ENCODE measurements at places on chromosomes 12 and 14.

GRCh38 chr12:18264581-18265075 is 3.3 kb downstream of the PIK3C2G start:
- DNase-seq, result no peak

DNA sequence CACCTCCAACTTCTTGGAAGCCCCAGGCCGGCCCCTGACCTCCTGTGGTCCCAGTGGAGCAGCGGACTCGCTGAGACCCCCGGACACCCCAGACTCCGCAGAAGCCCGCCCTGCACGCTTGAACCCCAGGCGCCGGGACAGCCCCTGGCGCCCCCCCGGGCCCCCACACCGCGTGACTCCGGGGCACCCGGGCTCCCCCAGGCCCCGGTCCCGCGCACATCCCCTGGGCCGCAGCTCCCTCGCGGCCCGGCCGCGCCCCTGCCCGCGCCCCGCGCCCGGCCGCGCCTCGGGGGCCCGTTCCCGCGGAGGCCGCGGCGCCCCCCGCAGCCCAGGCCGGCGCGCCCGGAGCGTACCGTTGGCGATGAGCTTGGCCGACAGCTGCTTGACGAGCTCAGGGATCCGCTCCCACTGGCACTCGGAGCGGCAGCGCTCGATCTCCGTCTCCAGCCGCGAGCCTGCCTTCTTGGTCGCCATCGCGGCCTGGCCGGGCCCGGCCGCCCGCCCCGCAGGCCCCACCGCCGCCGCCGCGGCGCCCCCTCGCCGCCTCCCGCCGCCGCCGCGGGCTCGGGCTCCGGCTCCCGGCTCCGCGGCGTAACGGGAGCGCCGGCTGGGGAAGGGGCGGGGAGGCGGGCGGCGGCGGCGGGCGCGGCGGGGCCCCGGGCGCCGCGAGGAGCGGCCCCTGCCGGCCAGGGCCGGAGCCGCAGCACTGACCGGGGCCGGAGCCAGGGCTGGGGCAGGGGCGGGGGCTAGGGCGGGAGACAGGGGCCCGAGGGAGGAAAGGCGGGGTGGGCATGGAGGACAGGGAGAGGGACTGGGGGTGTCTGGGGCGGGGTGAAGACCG is at the start of gene TTC7B:
Gene TTC7B (minus strand): TSS at position 609 of the 841 bp plus-strand sequence. CDS start 135 bp downstream, at position 474.
- DNase-seq, result peak; percentile 57

GRCh38 chr12:2198005-2198501 is 145.3 kb downstream of the CACNA1C start:
- DNase-seq, result no peak

DNA sequence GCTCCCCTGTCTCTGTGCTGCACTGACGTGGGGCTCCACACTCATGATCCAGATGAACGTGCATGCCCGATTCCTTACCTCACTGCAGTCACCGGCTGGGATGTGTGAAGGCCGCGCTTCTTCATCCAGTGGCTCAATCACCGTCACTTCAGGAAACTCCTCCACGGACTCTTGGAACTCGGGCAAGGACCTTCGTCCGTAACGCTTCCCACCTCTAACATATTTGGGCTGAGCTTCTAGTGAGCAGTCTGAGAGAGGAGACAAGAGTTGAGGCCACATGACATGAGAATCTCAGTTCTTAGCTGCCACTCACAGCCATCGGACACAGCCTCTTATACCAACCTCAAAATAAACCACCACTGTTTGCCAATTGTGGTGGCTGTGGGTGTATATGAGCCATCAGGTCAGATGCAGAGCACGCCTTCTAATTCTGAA is 38.3 kb downstream of the NIN start:
- DNase-seq, result no peak

- no peak for DNase-seq
These were observed 136.3 kb downstream of the ADCK1 start for GRCh38 chr14:77936138-77936639.

DNA sequence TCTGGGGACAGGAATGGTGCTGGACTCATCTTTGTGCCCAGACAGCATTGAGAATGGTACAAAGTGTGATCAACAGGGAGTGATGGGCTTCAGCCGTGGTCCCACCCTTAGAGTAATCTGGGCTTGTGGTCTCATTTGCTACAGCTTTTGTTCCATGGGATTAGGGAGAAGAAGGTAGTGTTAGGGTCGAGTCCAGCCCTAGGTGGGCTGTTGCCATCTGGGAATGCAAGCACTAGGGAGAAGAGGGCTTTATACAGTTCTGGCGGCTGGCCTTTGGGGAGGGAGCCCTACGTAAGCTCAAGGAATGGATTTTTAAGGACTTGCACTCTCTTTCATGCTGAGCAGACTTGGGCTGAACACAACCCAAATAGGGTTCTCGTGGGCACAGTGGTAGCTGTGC is 4.9 kb downstream of the PLEKHG3 start:
- DNase-seq, result no peak

GRCh38 chr14:91144425-91145145 is 30.7 kb downstream of the DGLUCY start:
- no peak for DNase-seq

DNA sequence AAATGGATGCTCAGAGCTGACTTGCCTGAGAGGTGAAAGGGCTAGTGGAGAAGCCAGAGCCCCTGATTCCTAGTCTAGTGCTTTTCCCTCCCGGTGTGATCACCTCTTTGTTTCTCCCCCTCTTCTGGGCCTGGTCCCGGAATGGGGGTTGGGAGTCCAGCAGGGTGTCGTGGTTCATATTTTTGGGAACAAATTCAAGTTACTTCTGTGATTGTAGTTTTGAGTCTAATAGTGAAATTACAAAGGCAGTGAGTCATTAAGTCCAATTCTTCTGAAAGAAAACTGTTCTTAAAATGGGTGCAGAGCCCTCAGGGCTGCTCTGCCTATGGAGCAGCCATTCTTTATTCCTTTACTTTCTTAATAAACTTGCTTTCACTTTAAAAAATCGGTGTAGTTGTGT is 7.6 kb downstream of the SUSD6 start:
- DNase-seq, result no peak

- no peak for DNase-seq
These were observed 5.9 kb downstream of the NEMP1 start for GRCh38 chr12:57072661-57073060.

- DNase-seq, result no peak
These were observed 291.1 kb downstream of the SYT1 start for GRCh38 chr12:79155683-79156082.

DNA sequence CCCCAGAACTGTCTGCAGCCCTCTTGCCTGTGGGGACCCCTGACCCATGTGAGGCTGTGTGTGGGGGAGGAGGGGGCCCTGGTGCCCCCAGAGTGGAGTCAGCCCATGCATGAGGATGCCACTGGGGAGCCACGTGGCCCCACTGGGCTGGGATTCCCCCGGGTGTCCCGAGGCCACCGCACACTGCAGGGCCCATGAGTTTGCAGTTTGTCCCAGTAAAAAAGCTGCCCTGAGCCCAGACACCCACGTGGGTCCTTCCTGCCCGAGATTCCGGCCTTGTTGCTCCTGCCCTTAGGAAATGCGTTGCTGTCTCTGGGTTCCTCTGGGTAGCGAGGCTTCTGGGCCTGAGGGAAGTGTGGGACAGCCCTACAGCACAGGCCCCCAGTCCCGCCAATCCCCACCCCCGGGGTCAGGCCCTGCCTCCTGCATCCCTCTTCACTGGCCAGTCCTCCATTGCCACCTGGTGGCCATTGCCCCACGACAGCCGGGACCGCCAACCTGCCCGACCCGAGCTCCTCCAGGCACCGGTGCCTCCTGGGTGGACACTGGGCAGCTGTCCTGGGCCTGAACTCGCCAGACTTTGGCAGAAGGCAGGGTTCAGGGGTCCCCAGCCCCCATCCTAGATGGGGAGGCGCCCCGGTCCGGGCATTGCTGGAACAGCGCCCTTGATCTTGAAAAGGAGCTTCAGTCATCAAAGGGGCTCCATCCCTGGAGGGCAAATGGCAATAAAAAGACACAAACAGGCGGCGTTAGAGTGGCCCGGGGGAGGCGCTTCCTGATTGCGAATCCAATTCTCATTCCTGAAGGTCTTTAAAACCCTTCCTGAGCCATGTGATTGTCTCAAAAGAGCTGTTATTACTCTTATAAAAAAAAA is 15.6 kb upstream of the C14orf180 start:
- peak; percentile 78 for DNase-seq

GRCh38 chr12:14284184-14284722 is 81.2 kb upstream of the ATF7IP start:
- DNase-seq, result no peak

DNA sequence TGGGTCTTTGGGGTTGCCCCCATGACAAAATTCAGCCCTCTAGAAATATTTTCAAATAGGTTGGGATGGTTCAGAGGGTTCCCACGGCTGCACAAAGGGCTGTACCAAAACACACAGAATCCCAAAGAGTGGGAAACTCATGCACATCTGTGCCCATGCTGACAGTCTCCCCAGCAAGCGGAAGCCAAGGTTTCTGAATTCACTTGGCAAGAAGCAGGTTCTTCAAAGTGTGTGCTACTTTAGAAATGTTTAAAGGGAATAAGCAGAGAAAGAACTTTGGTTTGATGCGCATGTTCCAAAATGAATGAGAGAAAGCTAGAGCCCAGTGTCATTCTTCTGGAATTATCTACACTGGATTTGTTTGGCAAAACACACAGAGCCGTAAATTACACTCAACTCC is 46.7 kb downstream of the FOXN3 start:
- no peak for DNase-seq

- no peak for DNase-seq
These were observed 6.1 kb upstream of the CEP170B start for GRCh38 chr14:104858811-104859426.

DNA sequence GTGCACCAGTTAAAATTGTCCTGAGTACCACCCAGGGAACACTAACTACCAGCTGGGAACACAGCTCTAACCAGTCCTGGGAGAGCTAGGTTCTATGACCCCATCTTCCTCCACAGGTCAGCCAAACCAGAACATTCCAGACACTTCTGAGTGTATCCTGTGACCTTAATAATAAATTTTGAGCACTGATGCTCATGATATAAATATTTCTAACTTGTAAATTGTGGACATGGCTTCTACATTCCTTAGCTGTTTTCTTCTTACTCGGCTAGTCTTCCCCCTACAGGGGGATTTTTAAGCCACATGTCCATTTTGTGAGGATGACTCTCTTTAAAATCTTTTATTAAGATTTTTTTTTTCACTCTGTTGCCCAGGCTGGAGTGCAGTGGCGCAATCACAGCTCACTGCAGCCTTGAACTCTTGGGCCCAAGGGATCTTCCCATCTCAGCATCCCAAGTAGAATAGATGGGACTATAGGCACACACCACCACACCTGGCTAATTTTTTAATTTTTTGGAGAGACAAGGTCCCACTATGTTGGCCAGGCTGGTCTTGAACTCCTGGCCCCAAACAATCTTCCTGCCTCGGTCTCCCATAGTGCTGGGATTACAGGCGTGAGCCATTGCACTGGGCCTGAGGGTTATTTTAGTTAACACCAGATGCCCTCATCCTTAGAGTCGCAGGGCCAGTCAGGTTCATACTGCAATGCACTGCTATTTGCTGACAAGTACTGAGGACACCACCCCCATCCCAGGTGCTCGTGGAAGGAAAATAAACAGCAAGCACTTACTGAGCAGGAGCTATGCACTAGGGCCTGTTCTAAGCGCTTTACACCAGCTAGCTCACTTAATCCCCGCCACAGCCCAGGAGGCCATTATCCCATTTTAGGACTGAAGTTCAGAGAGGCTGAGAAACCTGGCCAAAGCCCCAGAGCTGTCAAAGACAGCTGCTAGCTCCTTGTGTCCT is 142.6 kb upstream of the NCOR2 start:
- DNase-seq, result no peak

GRCh38 chr12:43815416-43815815 is 9.3 kb upstream of the TWF1 start:
- no peak for DNase-seq

GRCh38 chr12:131713349-131713748 is 2.5 kb downstream of the SFSWAP start:
- no peak for DNase-seq

GRCh38 chr14:76514213-76514998 is 138.5 kb downstream of the ESRRB start:
- no peak for DNase-seq

DNA sequence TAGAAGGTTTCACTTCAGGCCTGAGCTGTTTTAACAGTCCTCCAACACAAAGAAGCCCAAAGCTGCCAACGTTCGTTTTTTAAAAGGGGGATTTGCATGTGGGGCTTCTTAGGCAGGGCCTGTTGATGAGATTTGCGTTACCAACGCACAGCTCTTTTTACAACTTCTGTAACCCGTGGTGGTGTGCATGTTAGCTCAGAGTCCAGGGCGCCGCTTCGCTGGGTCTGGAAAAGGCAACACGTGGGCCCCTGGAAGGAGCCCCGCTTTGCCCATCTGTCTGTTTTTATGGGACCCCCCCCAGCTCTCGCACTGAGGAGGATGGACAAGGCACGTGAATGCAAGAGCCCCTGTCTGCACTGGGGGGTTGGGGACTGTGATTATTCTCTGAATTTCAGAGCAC is 84.0 kb downstream of the ESR2 start:
- no peak for DNase-seq

DNA sequence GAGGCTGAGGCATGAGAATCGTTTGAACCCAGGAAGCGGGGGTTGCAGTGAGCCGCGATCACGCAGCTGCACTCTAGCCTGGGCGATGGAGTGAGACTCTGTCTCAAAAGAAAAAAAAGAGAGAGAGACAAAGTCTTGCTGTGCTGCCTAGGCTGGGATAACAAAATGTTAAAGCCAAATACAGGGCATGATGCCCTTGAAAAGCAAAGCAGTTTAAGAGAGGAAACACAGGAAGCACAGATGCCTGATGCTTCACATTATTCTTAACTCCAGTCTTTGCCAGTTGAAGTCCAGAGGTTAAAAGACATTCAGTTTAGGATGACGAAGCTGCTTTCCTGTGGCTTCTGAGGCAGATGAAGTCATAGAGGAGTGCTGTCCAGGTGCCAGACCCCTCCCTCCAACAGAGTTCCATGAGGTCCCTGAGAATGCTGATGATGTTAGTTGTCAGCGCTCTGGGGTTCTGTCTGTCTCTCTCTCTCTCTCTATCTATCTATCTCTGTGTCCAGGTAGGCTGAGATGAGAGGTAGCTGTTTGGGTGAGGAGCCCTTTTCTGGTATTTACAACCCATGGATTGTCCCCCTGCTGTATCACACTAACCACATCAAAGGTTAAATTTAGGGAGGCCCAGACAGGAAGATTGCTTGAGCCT is 4.9 kb upstream of the MRPL52 start:
- DNase-seq, result no peak

GRCh38 chr14:89264196-89264800 is 152.7 kb downstream of the FOXN3 start:
- no peak for DNase-seq

Measured in activated T-cell treated with anti-CD3 and anti-CD28 coated beads, Interleukin-2, amount 50 U/mL, for 1 hour (primary cell).